ENCODE measurements at places on chromosomes 12 and 14.

- DNase-seq, result peak; percentile 47
These were observed 6.9 kb downstream of the PABPN1 start for GRCh38 chr14:23327947-23328744.

GRCh38 chr14:57848786-57849185 is 17.1 kb downstream of the SLC35F4 start:
- no peak for DNase-seq

- DNase-seq, result no peak
These were observed 298.3 kb downstream of the SSPN start for GRCh38 chr12:26493656-26494055.

GRCh38 chr12:2383325-2384028 is 330.7 kb downstream of the CACNA1C start:
- DNase-seq, result no peak

DNA sequence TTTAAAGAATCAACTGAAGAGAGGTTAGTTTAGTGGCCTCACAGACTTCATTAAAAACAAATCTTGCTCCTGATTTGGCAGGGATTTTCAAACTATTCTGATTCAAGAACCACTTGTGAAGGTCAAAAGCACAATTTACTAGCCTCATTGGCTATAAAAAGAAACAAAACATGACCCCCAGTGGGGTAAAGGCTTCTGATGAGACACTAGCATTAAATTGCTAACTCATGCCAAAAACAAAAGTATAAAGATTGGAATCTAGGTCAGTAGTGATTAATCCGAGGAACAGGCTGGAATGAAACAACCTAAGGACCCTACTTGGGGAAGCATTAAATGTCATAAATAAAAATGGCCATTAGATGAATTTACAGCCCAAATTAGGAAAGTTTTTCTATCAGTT is 312.3 kb downstream of the PAWR start:
- no peak for DNase-seq

DNA sequence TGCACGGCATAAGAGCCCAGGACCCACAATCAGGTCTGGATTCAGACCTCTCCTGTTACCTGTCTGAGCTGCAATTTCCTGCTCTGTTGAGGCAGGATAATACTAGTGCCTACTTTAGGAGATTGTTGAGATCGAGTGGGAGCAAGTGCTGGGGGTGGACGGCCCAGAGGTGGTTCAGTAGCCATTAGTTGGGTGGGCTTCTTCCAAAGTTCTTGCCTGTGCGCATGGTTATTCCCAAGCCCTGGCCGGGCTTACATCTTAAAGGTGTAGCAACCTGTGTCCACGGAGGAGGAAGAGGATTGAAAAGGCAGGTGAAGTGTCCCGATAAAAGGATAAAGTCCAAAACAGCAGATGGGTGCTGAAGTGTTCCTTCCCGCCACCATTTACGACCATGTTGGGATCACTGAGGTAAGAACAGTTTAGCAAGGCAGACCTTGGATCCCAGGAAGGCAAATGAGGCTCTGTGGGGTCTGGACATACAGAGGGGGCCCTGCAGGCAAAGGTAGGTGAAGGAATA is 33.8 kb downstream of the ACACB start:
- DNase-seq, result no peak

DNA sequence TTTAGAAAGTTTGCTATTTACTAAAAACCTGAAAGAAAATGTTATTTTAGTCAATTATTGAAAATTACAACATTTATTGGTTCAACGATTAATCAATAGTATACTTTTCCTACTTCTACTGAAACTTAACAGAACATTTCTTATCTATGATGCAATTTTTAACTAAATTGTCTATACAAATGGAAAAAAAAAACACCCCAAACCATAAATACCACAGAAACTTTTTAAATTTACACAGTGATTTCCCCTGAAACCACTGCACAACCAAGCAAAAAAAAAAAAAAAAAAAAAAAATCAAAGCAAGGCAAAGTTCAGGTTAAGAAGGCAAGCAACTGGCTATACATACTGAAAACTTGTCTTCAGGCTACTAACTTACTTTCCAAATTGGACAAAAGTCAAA is 71.9 kb upstream of the POC1B start:
- DNase-seq, result no peak

GRCh38 chr12:92550661-92551060 is 152.1 kb upstream of the PLEKHG7 start:
- no peak for DNase-seq

- DNase-seq, result no peak
These were observed 28.6 kb downstream of the TPH2 start for GRCh38 chr12:71967211-71967610.

GRCh38 chr14:92846162-92846897 is 52.2 kb downstream of the GOLGA5 start:
- no peak for DNase-seq

DNA sequence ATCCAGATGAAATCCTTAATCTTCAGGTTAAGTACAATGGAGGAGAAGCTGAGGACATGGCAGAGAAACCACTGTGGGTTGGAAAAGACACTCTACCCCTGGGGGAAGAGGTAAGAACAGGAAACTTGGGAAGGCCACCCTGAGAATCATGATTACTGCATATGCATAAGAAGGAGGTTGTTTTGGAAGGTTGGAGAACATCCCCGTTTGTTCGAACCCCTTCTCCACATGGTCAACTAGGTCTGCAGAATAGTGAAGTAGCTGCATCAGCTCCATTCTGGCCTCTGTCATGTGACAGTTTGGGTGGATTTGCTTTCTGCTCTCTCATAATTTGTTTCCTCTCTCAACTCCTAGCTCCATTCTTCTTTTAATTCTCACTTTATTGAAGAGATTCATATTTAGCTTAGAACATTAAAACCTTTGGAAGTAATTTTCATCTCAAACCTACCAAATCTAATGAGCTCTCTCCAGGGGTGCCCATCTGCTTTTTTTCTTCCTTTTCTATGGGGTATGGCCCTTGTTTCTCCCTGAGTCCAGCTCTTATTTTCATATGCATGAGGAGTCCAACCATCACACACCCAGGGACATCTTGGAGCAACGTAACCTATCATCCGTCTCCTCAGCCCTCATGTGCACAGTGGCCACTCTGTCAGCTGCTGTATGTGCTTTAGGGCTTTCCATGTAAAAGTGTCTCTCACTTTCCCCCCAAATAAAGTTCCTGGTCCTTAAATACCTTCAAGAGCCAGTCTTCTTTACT is 820.3 kb downstream of the TMEM121 start:
- no peak for DNase-seq
